GM04503 (cell line): ENCODE measurements at places on chromosomes 7 and 10.

- no peak for DNase-seq
Measured at GRCh38 chr10:127947211-127947610, 40.3 kb downstream of the PTPRE start.

GRCh38 chr7:47154791-47155190 is 427.1 kb downstream of the TNS3 start:
- DNase-seq, result peak; percentile 77

- no peak for DNase-seq
Measured at GRCh38 chr10:58843760-58844159, 331.1 kb downstream of the BICC1 start.

GRCh38 chr10:120456626-120457430 is at the start of gene PLPP4:
PLPP4 (plus strand) TSS chr10:120457227; CDS start chr10:120457306, 79 bp downstream.
- DNase-seq, result no peak

DNA sequence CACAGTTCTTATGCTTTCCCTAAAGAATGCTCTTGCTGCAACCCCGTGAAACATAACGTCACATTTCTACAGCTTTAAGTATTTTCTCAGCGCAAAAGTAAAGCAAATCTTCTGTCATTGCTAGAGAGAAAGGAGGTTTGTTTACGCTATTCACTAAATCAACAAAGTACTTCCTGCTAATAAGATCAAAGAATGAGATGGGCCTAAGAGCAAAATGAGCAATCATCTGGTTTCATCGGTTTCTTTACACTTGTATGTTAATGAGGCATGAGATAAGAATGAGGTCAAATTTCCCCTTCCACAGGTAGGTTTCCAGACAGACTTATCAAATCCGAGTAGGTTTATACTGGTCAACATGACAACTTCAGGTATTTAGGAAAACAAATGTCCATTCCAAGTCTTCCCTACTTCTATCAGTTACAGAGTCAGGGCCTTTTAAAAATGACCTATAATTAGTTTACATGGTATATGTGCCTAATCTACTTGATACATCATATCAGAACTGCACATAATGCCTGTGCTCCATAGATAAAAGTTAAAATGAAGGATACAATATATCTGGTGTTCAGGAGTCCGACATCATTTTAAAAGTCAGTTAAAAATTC is 8.4 kb downstream of the USP6NL start:
- no peak for DNase-seq

GRCh38 chr7:35762781-35763180 is 38.1 kb upstream of the SEPTIN7 start:
- no peak for DNase-seq
